ENCODE measurements at places on chromosomes 4 and X. TPM values are rescaled to one million over a fixed set of nuclear protein-coding genes. Genes with fewer than 3 reads are reported as not detected.
A peak's percentile ranks its signal among the peaks of the same experiment; 100 is the strongest.

- H3K27me3 ChIP-seq: no peaks in the 10 kb centered on the region
- H3K4me1 ChIP-seq: no peaks in the 10 kb centered on the region
- H3K36me3 ChIP-seq: no peaks in the 10 kb centered on the region
Measured at GRCh38 chr4:21469438-21470300, 478.9 kb downstream of the KCNIP4 start.

DNA sequence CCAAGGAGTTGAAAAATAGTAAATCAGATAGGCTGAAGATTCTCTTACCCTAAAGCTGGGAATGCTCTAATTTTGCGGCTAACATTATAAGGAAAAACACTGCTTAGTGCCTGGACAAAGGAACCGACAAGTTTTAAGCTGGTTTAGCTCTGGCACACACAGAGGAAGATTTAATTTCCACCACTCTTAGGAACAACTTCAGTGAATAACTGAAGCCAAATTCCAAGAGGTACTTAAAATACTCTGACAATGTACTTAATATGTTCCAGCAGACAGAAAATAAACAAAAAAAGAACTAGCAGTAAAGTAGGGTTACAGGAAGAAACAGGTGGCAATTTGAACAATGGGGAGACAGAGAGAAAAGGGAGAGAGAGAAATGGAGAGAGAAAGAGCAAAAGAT is 340.8 kb upstream of the NDST4 start:
- H3K4me3 ChIP-seq: no peak overlapping the region
- no peaks in the 10 kb centered on the region for H3K4me1 ChIP-seq
- DNase-seq: peak; percentile 38
- no peaks in the 10 kb centered on the region for H3K36me3 ChIP-seq
- no peaks in the 10 kb centered on the region for H3K27me3 ChIP-seq

DNA sequence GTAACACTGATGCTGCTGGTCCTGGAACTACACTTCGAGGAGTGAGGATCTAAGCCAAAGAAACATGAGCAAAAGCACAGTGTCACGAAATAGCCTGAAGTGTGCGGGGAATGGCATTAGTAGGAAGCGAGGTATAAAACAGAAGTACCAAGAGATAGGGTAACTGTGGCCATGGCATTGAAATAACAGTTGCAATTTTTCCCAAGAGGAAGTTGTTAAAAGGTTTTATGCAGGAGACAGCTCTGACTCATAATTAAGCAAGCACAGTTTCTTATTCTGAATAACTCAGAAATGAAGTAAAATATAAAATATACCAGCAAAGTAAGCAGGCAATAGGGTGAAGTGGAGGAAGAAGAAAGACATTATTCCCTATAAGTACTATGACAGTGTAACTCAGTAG is 90.3 kb upstream of the TMEM150C start:
- H3K4me1 ChIP-seq: peaks cover 7% of the 10 kb centered on the region
- no peaks in the 10 kb centered on the region for H3K27me3 ChIP-seq
- no peaks in the 10 kb centered on the region for H3K36me3 ChIP-seq
- no peak overlapping the region for H3K27ac ChIP-seq
- no peak overlapping the region for H3K4me3 ChIP-seq
- no peak for DNase-seq

The SSX1 gene
- not detected for total RNA-seq

The RTL3 gene
- under 0.01 TPM for total RNA-seq

The BMP3 gene
- not detected for total RNA-seq

The NPY2R gene
- 0.36 TPM for total RNA-seq

DNA sequence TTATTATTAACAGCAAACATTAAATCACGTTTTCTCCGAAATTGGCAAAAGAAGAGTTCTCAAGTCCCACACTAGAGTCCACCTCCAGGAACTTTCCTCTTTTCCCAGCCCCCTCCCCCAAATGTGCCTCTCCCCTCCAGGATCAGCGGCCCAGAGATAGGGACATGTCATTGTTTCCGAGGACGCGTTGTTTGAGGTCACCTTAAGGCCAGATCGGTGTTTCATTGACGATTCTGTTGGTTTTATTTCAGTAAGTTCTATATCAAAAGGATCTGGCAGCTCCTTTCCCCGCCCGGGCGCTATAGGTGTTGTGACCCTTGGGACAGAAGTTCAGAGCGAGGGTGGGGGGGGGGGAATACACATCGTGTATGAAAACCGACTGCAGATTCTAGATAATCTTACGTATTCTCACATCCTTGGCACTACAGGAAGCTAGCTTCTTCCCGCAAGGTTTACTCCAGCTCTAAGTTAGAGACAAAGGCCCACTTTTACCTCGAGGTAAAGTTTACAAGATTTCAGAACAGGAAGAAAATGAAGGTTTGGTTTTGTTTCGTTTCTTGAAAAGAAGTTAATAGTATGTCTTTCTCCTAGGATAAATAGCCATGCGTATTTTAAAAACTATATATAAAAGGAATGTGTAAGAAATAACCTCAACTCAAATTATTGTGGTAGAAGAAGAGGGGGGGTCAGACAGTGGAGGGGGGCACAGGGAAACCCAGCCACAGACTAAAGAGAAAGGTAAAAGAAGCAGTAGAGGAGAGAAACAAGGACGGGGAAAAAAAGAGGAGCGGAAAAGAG is 739 bp upstream of the MSX1 start:
- peaks cover 7% of the 10 kb centered on the region for H3K36me3 ChIP-seq
- peak overlapping the region; percentile 93 for H3K4me3 ChIP-seq
- H3K27ac ChIP-seq: no peak overlapping the region
- DNase-seq: no peak
- peaks cover 40% of the 10 kb centered on the region for H3K27me3 ChIP-seq
- H3K4me1 ChIP-seq: peaks cover 9% of the 10 kb centered on the region

DNA sequence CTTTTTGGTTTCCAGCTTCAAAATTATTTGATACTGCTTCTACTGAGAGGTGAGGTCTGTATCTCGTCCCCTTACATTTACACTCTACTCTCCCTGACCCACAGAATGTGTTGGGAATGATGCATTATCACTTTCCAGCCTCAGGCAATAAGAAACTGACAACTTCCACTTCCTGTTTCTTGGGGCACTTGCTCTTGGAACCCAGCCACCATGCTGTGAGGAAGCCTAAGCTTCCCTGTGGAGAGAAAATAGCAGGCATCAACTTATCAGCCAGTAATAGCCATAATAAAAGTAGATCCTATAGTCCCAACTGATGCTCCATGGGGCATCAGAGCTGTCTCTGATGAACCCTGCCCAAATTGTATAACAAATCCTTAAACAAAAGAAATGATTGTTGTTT is 32.6 kb downstream of the RELL1 start:
- H3K4me1 ChIP-seq: peaks cover under 1% of the 10 kb centered on the region
- no peak for DNase-seq
- no peak overlapping the region for H3K27ac ChIP-seq
- H3K27me3 ChIP-seq: no peaks in the 10 kb centered on the region
- H3K4me3 ChIP-seq: no peak overlapping the region

DNA sequence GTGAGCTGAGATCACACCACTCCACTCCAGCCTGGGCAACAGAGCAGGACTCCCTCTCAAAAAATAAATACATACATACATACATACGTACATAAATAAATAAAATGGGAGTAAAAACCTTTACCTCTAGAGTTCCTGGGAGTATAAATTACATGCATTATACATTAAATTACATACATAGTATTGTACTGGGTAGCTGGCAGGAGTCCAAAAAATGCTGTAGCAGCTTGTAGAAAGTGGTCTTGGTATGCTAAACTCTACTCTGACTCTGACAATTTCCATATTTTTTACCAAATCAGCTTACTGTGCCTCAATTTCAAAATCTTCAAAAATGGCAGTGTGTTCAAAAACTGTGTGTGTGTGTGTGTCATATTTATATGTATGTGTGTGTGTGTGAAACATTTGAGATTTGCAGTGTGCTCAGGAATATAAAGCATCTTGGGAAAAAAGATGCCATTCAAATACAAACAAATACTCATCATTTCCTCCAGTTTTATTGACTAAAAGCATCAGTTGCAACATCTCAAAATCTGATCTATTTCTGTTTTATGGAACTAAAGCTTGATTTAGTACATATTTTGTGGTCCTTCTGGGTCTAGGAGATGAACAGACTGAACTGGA is 171.7 kb downstream of the SHROOM3 start:
- no peaks in the 10 kb centered on the region for H3K36me3 ChIP-seq
- peaks cover 35% of the 10 kb centered on the region for H3K4me1 ChIP-seq
- no peaks in the 10 kb centered on the region for H3K27me3 ChIP-seq

- no peak overlapping the region for H3K4me3 ChIP-seq
- H3K27me3 ChIP-seq: no peaks in the 10 kb centered on the region
- H3K4me1 ChIP-seq: no peaks in the 10 kb centered on the region
- DNase-seq: no peak
Measured at GRCh38 chr4:112316360-112316759, 19.2 kb downstream of the ALPK1 start.
